ENCODE measurements at places on chromosomes 11 and 22.

DNA sequence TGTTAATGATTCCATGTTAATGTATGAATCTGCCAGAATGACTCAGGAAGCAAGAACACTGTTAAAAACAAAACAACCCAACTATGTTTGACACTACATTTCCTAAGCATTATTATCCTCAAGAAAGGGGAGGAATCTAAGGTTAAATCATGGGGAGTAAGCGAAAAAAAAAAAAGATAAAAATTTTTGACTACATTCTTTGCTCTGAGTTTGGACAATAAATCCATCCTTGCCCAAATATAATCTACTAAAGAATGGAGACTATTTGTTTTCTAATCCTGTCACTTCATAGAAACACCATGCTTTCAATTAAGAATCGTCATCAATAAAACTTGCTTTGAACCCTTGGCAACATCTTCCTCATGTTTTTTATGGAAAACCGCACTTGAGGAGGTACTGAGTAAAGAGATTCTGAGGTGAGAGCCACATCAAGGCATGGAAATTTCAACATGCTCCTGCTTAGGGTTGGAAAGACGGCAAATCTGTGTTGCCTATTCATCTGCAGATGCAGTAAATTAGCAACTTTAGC lies 9.7 kb downstream of the MAML2 start:
- no peak for DNase-seq

DNA sequence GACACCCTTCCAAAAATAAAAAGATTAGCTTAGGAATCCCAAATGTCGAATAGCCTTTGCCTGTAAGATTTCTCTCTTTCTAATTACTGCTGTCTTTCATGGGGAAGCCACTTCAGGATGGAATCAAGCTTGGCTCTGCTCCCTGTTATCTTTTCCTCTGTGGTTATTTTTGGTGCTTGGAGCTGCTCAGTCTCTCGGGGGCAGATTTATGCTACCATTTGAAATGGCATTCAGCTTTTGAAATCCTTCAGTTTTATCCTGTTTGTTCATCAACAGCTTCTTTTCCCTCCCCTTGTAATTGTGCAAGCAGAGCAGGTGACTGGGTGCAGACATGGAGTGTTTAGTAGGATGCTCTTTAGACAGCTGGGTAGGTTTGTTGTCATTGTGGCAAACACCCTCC lies 111.0 kb downstream of the DBX1 start:
- no peak for DNase-seq

DNA sequence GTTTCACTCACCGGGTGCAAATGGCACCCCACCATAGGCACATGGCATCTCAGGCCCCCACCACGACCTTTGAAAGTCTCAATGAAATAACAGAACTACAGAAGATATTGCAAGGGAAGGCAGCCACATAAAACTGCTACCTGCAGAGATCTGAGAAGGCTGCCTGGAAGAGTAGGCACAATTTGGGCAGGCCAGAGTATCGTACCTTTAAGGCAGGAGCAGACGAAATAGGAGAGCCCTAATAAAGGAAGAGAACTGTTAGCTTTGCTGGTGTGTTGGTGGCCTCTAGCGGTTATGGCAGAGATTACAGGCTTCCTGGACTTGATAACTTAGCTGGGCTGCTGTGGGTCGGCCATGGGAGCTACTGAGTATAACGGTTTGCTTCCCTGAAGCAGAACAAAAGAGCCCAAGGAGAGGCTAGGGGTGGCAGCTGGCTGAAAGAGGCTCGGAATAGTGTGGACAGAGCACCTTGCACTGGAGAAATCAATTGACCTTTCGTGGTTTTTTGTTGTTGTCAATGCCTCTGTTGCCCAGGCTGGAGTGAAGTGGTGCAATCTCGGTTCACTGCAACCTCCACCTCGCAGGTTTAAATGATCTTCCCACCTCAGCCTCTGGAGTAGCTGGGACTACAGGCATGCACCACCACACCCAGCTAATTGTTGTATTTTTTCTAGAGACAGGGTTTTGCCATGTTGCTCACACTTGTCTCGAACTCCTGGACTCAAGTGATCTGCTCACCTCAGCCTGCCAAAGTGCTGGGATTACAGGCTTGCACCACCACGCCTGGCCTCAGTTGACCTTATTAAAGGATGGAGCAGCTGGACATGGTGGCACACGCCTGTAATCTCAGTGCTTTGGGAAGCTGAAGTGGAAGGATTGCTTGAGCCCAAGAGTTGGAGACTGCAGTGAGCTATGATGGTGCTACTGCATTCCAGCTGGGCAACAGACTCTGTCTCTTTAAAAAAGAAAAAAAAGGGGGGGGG lies 4.8 kb downstream of the SDF2L1 start:
- DNase-seq = peak; percentile 59

- DNase-seq = no peak
Measured at GRCh38 chr11:118596224-118597146, 10.9 kb upstream of the PHLDB1 start.

DNA sequence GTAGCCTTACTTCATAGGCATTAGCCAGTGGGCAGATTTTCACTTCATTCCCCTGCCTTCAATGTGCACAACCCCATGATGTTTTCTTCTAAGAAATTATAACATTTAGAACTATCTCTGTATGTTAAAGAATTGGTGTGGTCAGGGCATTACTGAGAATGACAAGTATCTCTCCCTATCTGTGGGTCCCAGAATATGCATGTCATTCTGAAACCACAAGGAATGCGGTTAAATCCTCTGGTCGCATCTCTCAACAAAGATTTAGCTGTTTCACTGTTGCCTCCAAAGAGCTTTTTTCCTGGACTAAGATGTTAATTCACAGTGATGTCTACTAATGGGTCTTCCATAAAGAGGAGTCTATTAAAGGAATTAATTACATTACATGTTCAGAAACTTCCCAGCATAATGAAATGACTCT lies 62.7 kb downstream of the LIF start:
- DNase-seq = no peak

GRCh38 chr11:5596607-5597201 lies at the start of gene TRIM6:
Gene TRIM6, plus strand, starts transcription at chr11:5596637. Its CDS starts 261 bp downstream, at chr11:5596898.
- DNase-seq = peak; percentile 36

DNA sequence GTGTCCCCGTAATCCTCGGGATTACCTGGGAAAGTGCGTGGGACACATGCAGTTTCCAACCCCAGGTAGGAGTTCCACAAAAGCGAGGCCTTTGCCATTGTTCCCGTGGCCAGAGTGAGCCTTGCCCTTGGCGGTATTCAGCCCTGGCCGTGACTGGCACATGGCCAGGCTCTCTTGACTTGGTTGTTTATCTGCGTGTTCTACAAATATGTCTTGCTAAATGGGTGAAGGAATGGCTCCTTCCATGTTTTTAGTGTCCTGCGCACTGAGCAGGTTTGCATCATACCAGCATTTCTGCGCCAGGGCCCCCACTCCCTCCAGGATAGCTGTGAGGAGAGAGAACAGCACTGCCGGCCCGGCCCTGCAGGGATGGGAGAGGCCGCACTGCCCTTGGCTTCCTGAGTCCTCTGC lies 20.0 kb downstream of the POLR3H start:
- DNase-seq = no peak

- DNase-seq = no peak
Measured at GRCh38 chr11:125667151-125667550, 13.5 kb downstream of the ACRV1 start.

DNA sequence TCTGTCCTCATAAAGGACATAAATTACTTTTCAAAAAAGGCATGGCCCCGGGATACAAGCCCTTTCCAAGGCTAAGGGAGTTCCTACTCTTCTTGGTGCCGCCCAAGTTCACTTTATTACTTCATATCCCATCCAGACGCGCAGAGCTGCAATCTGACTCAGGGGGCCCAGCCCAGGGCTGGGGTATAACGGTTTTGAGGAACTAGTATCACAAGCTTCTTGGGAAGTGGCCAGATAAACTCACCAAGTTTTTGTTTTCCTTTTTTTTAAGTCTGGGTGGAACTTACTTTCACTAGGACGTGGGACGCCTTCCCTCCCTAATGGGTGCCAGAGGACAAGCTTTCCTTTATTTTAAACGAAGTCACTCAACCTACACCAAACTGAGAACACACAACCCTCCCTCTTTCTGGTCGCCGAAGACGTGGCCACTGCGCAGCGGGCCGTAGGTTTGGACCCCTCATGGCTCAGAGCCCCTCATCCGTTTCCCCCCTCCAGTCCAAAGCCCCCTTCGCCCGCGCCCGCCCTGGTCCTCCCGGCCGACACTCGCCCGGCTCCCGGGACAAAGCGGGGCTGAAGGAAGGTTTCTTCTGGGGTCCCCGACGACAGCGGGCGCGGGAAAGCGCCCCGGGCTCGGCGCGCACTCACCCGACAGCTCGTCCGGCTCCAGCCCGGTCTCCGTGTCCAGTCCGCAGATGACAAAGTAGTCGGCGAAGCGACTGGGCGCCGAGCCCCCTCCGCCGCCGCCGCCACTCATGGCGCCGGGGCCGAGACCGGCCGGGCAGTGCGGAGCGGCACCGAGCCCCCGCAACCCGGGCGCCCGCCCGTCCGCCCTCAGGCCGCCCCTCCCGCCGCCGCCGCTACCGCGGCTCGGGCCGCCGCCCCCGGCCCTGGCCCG lies 587 bp downstream of the DENND5A start:
- DNase-seq = no peak

DNA sequence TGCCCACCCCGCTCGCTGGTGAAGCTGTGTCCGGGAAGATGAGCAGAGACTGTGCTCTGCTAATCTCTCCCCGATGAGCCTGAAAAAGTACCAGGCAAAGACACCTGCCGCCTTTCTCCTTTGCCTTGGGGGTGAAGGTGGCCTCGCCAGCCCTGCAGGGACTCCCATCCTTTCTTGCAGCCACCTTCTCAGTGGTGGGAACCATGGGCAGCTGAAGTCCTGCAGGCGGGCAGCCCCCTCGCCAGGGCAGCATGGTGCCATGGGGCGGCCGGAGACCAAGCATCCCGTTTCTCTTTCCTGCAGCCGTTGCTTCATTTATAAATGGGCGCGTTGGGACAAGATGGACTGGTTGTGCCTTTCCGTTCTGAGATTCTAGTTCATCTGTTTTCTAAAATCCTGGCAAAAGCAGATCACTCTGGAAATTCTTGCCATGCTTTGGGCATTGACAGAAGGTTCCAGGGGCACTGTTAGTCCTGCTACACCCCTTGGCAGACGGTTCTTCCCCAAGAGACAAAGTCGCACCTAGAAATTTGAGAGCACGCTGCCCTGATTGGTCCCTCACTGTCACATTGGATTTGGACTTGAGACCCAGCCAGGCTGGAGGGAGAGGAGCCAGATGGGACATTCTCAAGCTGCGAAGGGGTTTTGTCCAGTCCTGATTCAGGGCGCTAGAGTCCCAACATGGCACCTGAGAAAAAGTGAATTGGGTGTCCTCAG lies 7.5 kb downstream of the CTTN start:
- DNase-seq = no peak

Measured in PC-9 (cell line).